Astrocyte (in vitro differentiated cells and primary cell): ENCODE measurements at places on chromosomes 3 and 15. TPM values are rescaled to one million over a fixed set of nuclear protein-coding genes. Genes with fewer than 3 reads are reported as not detected.

- DNase-seq, result no peak
These were observed 72.5 kb upstream of the HERC1 start for GRCh38 chr15:63906266-63906584.

DNA sequence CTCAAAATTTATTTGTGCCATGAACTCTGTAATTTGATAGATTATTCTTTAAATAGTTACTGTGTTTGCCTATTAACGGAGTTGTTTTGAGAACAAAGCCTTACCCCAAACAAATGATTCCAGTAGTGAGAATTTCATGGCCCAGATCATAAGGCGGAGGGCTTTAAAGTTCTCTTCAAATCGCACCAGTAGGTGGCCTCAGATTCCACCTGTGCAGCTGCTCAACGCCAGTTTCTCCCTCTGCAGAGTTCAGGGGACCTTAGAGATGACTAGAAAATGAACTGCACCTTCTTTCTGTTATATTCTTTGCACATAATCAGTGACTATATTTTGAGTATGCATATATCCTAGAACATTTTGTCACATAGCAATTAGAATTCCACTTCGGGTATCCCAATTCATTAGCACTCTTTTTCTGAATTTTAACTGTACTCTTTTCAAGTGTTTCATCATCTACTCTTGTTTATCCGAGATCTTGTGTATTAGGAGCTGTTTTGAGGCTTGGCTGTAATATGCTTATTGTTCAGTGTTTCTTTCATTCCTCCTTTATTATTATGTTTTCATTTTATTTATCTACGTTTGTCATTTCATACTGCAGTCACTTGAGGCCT is 232.6 kb upstream of the CHRM5 start:
- no peak for DNase-seq

DNA sequence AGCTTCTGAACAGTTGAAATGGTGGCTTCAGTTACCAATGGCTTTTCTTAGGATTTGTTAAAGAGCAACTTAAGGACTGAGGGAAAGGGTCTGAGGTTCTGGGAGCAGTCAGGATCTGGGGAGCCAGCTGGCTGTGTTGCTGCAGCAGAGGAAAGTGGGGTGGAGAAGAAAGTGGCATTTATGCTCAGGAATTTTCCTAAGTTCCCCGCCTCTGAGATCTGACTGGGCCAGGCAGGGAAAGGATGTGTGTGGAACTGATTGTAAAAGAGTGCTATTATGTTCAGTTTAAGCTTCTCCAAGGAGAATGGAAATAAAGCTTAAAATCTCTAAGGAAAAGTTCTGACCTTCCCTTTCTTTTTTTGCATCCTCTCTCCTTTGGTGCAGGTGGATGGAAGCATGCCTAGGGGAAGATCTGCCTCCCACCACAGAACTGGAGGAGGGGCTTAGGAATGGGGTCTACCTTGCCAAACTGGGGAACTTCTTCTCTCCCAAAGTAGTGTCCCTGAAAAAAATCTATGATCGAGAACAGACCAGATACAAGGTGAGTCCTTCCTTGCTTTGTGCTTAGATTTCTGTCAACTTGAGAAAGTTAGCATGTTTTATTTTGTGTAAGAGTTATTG is 37.8 kb downstream of the IQGAP1 start:
- peak; percentile 23 for DNase-seq

- DNase-seq, result peak; percentile 52
These were observed 25.9 kb downstream of the SNX33 start for GRCh38 chr15:75673426-75674235.

DNA sequence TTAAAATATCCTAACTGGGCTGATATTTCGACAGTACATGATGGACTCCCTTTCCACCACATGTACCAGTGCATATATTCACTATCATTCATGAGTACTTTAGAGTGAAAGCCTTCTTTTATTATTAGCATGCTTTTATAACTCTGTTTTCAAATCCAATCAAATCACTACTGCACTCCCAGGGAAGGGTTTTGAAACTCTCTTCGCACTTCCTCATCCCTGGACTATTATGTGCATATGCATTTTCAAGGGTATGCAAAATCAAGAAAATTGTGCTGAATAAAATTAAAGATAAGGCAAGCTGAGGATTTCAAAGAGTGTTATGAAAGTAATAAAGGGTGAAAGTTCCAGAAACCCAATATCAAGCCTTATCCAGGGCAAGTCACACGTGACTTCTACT is 411.4 kb upstream of the PDZRN3 start:
- no peak for DNase-seq

ZIC1 gene
- 0.19 and 0.30 TPM in 2 replicates for total RNA-seq

GRCh38 chr3:53155760-53156159 is 5.2 kb upstream of the PRKCD start:
- no peak for DNase-seq

- no peak for DNase-seq
These were observed 191.2 kb downstream of the PLCL2 start for GRCh38 chr3:17075907-17076306.

DNA sequence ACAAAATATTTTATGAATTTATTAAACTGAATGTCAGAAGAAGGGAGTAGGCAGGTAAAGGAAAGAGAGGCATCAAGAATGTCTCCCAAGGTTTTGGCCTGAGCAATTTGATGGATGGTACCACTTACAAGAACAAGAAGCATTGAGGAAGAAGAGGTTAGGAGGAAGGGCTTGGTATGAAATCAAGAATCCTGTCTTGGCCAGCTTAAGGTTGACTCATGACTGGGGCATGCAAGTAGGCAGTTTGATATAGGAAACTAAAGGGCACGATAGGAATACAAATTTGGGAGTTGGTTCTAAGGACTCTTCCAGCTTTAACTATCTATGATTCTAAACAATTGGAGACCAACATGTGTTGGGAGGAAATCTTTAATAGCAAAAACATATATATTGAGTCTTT is 79.1 kb downstream of the NTRK3 start:
- DNase-seq, result peak; percentile 13

DNA sequence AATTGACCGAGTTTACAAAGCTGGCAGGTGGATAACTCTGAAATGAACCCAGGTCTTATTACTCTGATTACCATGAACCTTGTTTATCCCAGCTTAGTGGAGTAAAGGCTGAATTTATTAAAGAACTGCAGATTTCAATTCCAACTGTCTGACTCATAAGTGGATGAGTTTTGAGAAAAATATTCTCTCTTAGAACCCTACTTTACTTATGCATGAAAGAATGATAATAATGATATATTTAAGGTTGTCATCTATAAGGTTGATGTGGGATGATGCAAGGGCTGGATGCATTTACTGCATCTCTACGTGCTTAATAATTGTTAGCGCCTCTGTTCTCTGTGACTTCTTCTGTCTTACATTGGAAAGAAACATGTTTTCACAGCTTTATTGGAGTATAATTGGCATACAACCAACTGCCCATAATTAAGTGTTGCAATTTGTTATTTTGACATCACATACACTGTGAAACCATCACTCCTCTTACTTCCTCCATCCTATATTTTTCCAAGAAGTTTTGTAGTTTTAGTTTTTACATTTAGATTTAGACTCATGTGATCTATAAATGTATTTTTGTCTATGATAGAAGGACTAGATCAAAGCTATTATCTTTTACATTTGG is 771.2 kb upstream of the ARRDC4 start:
- peak; percentile 0 for DNase-seq

GRCh38 chr3:160945336-160945735 is 159.8 kb downstream of the B3GALNT1 start:
- DNase-seq, result no peak

DNA sequence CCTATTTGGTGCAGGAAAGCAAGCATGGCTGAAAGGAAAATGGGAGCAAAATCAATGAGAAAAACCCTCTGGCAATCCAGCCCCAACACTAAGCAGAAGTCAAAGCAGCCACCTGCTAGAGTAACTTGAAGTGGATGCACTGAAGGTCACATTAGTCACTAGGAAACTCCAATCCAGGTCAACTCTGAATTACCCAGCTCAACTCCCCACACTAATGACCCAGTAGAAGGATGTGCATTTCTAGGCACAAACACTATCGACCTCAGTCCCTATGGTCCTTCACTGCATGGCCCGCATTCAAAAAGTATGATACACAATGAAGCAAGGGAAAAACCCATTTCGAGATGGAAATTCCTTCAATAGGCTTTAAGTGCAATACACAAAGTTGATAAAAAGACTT is 80.6 kb downstream of the RAD18 start:
- no peak for DNase-seq

CCDC9B gene
- total RNA-seq, result 9.8 and 10.1 TPM in 2 replicates

DNA sequence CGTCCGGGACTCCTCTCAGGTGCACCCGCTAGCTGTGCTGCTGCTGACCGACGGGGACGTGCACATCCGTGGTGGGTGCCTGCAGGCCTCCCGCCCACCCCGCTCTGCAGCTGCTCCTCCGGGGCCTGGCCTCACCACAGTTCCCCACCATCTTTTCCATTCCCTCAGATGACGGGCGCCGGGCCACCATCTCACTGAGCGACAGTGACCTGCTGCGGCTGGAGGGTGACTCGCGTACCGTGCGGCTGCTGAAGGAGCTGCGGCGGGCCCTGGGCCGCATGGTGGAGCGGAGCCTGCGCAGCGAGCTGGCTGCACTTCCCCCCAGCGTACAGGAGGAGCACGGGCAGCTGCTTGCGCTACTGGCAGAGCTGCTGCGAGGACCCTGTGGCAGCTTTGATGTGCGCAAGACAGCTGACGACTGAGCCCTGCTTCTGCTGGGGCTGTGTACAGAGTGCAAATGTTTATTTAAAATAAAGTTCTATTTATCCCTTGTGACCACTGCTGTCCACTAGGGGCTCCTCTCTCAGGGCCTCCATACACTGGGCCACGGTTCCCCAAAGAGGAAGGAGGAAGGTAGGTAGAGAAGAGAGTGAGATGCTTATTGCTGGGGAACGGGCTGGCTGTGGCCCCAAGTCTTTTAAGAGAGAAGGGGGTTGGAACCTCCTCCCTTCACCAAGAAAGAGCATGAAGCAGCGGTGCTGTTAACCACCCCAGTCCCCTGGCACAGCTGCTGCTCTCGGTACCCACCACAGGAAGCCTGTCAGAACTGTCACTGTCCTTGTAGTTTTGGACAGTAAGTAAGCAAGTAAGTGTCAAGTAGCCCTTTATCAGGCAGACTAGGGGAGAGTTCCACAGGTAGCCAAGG is 47.0 kb downstream of the DHX30 start:
- DNase-seq, result no peak

DNA sequence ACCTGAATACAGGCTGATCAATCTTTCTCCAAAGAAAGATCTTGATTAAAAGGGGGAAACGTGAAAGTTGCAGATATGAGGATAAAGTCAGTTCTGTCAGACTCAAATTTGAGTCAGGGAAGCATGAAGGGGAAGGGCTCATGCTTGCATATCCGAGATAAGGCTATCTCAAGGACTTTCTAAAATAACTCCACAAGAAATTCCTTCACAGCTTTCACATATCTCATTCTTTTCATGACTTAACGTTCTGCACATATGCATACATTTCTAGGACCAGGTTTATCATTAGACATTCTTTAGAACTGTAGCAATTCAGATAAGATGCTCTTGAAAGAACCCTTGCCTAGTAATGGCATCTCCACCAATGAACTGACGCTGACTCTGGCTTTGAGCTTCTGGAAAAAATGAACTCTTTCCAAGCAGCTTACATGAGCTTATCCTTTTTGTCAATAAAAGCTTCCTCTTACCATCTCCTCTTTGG is 15.9 kb downstream of the SH3GL3 start:
- no peak for DNase-seq

PLXND1 gene
- 184 and 188 TPM in 2 replicates for total RNA-seq

GRCh38 chr3:119300991-119301391 is 6.8 kb downstream of the ARHGAP31 start:
- DNase-seq, result no peak

- DNase-seq, result no peak
These were observed 56.6 kb downstream of the BHLHE40 start for GRCh38 chr3:5035692-5036391.

- DNase-seq, result no peak
These were observed 65.8 kb upstream of the CFAP20DC start for GRCh38 chr3:59115364-59116232.

DNA sequence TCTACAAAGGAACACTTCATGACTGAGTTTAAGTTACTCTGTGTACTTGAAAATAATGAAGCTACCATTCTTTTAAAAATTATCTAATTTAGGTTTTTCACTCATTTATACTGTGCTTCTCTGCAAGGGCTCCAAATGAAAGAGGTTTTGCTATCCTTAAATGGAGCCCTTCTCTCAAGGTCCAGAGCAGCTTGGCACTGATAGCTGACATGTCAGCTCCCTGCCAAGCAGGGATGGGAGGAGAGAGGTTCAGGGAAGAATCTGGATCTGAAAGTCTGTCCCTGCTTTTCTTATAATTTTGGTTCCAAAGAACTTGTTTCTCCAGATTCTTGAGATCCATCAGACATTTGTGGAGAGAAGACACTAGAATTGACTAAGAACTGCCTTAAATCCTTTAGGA is 39.1 kb downstream of the MRPS11 start:
- no peak for DNase-seq

- DNase-seq, result no peak
These were observed 70.7 kb downstream of the CYP19A1 start for GRCh38 chr15:51267703-51268083.

- DNase-seq, result no peak
These were observed 142.6 kb downstream of the PLCH1 start for GRCh38 chr3:155602307-155602706.
